Left ventricle myocardium inferior (tissue), 1 donor: ENCODE measurements at places on chromosomes 2 and 18.

DNA sequence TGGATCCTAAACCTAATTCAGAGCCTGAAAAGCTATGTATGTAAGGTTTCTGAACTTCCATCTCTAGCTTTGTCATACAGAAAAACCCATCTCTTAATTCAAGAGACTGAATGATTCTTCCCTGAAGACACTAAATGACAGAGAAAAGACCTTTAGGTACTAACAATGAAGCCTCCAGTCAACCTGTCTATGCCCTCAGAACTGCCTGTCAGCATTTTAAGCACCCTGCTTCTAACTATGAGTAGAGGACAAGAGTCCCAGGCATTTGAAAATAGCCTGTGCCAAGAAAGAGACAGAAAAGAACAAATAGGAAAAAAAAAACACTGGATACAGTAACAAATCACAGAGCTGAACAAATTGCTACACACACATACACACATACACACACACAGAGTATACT lies 48.6 kb downstream of the AP1S3 start:
- H3K36me3 ChIP-seq: no peaks in the 10 kb centered on the region
- H3K27ac ChIP-seq: no peak overlapping the region

DNA sequence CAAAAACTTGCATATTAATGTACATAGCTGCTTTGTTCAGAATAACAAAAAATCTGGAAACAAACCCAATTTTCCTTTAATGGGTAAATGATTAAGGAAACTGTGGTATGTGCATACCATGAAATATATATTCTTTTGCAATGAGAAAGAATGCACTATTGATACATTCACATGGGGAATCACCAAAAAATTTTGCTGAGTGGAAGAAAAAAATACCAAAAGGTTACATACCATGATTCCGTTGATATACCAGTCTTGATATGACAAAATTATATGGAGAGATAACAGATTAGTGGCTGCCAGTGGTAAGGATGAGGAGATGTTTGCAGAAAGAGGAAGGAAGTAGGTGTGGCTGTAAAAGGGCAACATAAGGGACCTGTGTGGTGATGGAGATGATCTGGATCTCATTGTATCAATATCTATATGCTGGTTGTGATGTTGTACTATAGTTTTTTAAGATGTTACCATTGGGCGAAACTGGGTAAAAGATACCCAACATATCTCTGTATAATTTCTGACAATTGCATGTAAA lies 54.6 kb upstream of the BCL2L11 start:
- no peak overlapping the region for H3K27ac ChIP-seq
- no peak for DNase-seq
- no peak overlapping the region for H3K4me3 ChIP-seq
- no peaks in the 10 kb centered on the region for H3K4me1 ChIP-seq

DNA sequence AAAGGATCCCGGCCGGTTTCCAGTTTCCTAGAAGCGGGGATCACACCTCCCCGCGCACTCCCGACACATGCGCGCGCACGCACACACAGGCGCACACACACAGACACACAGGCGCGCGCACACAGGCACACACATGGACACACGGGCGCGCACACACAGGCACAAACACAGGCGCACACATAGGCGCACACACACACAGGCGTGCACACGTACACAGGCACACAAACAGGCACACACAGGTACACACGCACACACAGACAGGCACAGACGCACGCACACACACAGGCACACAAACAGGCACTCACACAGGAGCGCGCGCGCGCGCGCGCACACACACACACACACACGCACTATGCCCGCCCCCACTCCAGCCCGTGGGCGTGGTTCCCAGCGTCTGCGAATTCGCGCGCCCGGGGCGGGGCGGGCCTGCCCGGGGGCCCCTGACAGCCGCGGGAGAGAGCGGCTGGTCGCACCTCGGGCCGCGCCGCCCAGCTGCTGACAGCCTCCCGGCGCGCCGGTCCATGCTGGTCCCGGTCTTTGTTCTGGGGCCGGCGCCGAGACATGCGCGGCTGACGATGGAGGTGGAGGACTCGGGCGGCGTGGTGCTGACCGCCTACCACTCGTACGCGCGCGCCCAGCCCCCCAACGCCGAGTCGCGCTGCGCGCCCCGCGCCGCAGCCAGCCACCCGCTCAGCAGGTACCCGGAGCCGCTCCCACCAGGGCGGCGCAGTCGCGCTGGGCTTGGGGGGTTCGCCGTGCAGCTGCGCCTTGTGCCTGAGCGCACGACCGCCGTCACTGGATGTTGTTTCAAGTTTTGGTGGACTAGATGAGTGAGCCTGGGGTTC lies at the start of gene ARHGAP28:
ARHGAP28 (plus strand) TSS at position 470 of the 845 bp plus-strand sequence; CDS start at position 576, 106 bp downstream.
- H3K36me3 ChIP-seq: no peaks in the 10 kb centered on the region
- peak within 1 kb of the TSS; percentile 79 for H3K4me3 ChIP-seq
- H3K27me3 ChIP-seq: no peaks in the 10 kb centered on the region
- peak; percentile 87 for DNase-seq

DNA sequence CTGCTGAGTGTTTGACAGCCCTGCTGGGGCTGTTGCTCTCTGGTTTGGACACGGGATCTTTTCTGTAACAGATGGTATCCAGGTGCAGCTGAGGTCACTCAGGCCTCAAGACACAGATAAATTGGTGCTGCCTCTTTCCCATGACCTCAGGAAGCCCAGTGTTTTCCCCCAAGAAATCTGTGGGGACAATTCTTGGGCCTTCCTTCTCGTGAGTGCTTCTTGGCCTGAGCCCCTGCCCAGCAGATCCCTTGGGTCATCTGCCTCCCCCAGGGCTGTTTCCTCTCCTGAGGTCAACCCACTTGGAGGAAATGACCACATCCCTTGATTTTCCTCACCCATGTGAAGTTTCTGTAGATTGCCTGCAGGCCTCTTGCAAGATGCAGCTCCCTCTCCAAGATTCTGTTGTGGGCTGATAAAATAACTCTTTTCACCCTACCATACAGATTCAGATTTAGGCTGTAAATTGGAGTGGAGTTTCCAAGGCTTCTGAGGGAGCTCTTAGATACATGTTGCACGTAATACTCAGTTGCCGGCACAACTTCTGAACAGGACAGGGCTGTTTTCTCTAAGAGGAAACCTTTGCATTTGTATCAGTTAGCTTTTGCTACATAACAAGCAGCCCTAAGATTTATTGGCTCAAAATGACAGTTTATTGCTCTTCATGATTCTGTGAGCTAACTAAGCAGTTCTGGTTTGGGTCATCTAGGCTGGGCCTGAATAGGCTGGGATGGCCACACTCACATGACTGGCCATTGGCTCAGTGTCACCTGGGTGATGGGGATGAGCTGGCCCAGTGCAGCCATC lies 13.1 kb downstream of the ZAP70 start:
- H3K27me3 ChIP-seq: peaks cover 6% of the 10 kb centered on the region
- H3K4me3 ChIP-seq: no peak overlapping the region
- peaks cover 37% of the 10 kb centered on the region for H3K4me1 ChIP-seq
- H3K27ac ChIP-seq: peak overlapping the region; percentile 66
- H3K36me3 ChIP-seq: no peaks in the 10 kb centered on the region
- DNase-seq: peak; percentile 54

DNA sequence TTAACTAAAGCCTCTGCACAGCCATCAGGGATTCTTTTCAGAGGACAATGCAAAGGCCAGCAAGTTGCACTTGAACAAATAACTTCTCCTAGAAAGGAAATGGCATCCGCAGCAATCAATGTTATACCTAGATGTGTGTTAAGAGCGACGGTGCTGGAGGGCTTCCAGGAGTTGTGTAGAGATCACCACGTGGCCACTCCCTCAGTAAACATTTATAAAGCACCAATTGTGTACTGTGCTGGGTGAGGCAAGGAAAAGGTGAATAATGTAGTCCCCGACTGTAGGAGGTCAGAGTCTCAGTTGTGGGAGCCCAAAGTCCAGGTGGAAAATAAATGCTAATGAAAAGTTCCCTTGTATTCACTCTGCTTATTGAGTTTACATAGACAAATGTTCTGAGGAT lies 135.0 kb downstream of the ALK start:
- no peak overlapping the region for H3K4me3 ChIP-seq
- no peak for DNase-seq
- H3K27ac ChIP-seq: no peak overlapping the region
- peaks cover 53% of the 10 kb centered on the region for H3K27me3 ChIP-seq
- H3K4me1 ChIP-seq: no peaks in the 10 kb centered on the region

DNA sequence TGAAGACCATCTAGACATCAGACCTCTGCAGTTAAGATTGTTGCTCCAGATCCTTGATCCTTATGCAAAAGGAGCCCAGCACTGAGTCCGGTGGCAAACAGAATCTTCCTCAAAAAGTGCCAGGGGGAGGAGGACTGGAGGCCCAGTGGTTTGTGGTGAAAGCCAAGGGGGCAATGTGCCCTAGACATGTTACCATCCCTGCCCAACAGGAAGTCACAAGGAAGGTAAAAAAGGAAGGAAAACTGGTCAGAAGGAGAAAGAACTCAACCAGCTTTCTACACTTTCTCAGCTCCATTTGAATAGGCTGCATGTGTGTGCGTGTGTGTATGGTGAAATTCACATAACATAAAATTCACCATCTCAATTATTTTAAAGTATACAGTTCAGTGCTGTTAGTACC lies 25.0 kb upstream of the KDM3A start:
- H3K36me3 ChIP-seq: no peaks in the 10 kb centered on the region
- no peak for DNase-seq
- H3K27ac ChIP-seq: no peak overlapping the region
- H3K27me3 ChIP-seq: no peaks in the 10 kb centered on the region
- H3K4me1 ChIP-seq: no peaks in the 10 kb centered on the region
- no peak overlapping the region for H3K4me3 ChIP-seq

DNA sequence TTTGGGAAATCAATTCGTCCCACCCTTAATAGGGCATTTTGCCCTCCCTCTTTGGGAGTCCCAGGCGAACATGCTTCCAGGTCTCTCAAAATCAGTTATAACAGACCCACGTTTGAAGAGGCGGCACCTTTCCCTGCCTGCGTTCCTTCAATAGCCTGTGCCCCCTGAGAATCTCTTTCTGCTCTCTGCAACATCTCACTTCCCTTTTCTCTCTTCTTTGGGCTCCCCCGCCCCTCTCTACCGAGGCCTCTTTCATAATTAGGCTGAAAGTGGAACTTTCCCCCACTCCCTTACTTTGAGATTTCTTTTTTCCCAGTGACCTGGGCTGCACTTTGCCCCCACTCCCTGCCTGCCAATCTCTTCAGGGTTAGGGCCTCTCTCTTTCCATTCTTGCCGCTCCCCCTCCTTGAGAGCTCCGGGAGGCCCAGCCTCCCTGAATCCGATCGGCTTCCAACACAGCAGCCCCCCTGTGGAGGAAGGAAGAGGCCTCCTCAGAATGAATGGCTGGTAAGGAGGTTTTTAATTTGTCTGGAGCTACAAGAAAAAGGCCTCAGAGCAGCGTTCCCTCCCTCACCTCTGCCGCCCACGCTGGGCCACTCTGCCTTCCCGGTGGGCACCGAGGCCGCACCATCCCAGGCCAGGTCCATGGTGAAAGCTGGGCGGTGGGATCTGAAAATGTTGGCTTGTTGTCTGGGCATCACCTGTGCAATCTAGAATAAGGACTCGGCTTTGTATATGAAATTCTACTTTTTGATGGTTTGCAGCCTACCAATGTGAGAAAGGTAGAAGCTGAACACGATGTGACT lies 162.6 kb upstream of the SIX3 start:
- DNase-seq: no peak
- peaks cover 28% of the 10 kb centered on the region for H3K27me3 ChIP-seq
- peaks cover 18% of the 10 kb centered on the region for H3K4me1 ChIP-seq
- no peak overlapping the region for H3K27ac ChIP-seq
- no peak overlapping the region for H3K4me3 ChIP-seq

DNA sequence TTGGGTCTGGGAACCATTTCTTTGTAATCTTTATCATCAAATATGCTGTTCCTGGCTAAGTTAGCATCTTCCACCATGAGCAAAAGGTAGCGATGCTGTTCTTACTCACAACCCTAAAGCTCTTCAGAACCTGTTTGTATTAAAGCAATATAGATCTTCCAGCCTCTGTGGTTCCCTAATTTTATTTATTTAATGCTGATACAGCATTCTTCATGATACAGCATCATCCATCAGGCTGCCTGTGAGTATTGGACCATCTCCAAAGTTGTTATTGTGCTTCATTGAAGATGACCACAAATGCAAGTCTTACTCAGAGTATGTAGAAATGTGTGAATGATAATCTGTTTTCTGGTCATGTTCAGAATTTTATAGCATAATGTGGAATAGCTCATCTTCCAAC lies 40.9 kb upstream of the CTLA4 start:
- H3K4me1 ChIP-seq: peaks cover 12% of the 10 kb centered on the region
- no peaks in the 10 kb centered on the region for H3K36me3 ChIP-seq
- no peak for DNase-seq
- H3K4me3 ChIP-seq: no peak overlapping the region
- H3K27ac ChIP-seq: no peak overlapping the region

DNA sequence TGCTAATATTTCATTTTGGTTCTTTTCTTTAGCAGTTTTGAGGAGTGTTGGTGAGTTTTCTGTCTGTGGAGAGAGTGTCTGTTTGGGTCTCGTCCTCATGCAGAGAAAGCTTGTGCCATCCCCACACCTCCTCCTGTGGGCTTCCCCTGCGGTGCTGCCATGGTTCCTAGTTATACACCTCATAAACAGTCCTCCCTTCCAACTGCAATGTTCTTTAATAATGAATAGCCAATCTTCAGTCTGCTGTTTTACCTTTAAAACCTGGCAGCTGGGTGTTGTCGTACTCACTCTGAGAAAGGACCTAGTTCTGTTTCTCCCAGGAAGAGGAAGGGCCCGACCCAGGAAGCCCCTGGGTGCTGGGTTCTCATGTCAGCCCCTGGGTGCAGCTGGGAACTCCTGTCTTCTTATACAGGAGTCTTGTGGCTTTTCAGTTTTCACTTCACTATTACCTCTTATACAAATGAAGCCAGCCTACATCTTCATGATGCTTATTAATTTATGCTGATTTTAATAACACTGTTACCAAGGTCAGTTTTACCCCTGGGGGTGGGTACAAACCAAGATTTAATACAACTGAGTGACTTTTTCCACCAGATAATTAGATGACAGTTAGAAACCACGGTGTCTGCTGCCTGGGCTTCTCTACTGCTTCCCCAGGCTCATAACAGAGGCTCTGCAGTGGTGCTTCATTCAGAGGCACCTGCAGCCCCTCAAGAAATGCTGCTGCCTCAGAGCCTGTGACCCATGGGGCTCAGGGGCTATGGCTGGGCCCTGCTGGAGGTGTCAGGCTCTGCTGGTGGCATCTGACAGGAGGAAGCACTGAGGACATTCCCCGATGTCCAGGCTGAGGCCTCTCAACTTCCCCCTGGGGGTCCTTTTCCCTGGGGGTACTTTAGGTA lies 59.1 kb downstream of the COA5 start:
- DNase-seq: no peak
- H3K27ac ChIP-seq: no peak overlapping the region
- peaks cover 3% of the 10 kb centered on the region for H3K4me1 ChIP-seq
- H3K27me3 ChIP-seq: no peaks in the 10 kb centered on the region

GRCh38 chr18:25814841-25815458 lies 275.5 kb downstream of the SS18 start:
- no peak overlapping the region for H3K27ac ChIP-seq
- H3K36me3 ChIP-seq: no peaks in the 10 kb centered on the region
- no peaks in the 10 kb centered on the region for H3K4me1 ChIP-seq
- peaks cover 4% of the 10 kb centered on the region for H3K27me3 ChIP-seq

DNA sequence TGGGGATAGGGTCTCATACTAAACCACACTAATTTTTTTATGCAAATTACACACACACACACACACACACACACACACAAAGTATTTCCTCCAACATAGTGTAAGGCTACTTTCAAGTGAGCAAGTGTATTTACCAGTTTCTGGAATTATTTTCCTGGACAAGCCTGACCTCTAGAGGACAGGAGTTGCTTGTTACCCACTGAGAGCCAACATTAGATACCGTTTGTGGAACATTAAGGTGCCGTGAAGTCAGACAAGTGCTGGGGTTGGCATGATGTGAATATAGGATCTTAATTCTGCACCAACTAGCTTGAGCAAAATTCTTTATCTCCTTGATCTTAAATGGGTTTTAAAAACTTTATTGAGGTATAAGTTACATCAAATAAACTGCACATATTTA lies 39.3 kb upstream of the SERPINB2 start:
- H3K4me3 ChIP-seq: no peak overlapping the region
- no peak overlapping the region for H3K27ac ChIP-seq
- H3K36me3 ChIP-seq: no peaks in the 10 kb centered on the region
